T-helper 17 cell (primary cell): ENCODE measurements at places on chromosomes 16 and 17.

DNA sequence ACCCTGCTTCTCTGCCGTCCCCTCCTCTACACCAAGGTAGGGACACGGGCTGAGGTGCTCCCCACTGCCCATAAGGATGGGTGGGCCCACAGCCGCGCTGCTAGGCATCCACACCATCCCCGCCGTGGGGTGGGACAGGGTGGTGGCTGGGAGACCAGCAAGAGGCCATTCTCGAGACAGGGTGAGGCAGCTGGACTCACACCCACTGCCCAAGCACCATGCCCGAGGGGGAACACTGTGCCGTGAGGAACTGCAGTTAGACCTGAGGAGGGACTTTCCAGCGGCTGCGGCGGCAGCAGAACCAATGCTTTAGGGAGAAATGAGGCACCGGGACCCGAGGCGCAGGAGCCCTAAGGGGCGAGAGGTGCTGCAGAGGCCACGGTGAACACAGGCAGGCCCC, 13.3 kb downstream of the PKD1 start:
- DNase-seq: no peak

- DNase-seq: no peak
Observed at GRCh38 chr17:54903375-54903774, 2.7 kb downstream of the TOM1L1 start.

DNA sequence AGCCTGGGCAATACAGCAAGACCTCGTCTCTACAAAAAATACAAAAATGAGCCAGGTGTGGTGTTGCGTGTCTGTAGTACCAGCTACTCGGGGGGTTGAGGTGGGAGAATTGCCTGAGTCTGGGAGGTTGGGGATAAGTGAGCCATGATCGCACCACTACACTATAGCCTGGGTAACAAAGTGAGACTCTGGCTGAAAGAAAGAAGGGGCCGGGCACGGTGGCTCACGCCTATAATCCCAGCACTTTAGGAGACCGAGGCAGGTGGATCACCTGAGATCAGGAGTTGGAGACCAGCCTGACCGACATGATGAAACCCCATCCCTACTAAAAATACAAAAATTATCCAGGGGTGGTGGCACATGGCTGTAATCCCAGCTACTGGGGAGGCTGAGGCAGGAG, 10.5 kb upstream of the GRB2 start:
- no peak for DNase-seq

DNA sequence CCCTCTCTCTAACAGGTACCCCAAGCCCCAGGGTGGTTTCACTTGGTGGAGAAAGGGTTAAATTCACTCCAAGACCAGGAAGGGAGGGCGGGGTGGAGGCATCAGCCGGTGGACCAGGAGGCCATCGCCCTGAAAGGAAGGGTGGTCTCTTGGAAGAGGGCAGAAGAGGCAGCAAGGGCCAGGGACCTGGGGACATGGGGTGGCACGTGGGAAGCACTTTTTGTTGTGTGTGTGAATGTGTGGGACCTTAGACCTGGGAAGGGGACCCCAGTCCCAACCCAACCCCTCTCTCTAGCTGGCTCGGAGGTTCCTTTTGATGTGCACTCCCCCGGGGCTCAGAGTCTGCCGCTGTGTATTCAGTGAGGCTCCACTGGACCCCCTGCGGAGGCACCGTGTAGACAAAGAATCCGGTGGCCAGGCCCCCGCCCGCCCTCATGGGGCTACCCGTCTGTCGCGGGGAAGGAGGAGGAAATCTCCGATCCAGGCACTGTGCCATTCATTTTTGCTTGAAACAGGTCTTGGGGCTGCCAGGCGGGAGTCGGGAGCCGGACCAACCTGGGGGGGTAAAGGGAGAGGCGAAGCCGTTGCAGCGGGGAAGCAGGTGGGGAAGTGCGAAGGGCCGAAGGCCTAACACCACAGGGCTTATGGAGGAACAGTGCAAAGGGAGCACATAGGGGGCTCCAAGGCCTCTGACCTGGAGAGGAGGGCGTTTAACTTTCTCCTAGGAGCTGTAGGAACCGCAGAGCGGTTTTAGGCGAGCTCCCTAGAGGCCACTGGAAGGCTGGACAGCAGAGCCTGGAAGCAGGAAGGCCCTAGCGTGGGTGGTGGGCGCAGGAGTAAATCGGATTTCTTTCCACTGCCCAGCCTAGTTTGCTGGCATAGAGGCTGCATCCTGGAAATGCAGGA, 3.2 kb upstream of the WNT3 start:
- DNase-seq: no peak

GRCh38 chr16:53872248-53873221, 168.6 kb downstream of the FTO start:
- no peak for DNase-seq

DNA sequence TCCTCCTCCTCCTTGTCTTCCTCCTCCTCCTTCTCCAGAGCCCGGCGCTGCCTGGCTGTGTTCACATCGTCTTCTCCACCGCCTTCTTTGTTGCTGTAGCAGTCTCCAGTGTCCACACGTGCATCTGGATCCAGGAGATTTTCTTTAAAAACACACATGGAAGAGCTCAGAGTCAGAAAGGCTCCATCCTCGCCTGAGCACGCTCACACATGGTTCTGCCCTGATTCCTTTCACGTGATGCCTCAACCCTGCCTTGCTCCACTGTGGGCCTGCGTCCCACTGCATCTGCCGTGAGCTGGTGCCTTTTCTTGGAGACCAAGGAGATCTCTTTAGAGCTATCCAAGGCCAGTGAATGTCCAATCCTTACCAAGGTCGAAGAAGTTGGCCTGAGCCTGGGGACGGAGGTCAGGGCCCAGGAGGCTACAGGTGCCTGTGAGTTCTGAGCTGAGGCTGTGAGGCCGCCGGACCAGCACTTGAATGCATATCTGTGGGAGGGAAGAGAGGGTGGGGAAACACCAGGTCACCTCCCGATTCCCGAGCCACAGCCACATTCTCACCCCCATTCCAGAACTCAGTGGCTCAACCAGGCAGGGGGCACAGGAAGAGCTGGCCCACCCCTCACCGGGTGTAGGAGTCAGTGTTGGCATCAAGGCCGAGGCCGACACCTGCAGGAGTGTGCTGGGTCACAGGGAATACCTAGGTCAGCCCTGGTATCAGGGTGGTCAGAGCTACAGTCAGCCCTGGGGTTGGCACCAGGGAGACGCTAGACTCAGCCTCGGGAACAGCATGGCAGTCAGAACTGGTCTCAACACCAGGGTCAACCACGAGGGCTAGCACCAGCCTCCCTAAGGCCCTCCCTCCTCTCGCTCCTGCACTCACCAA, 37.6 kb downstream of the HASPIN start:
- DNase-seq: no peak

GRCh38 chr16:17375461-17376304, 95.1 kb downstream of the XYLT1 start:
- DNase-seq: no peak

- no peak for DNase-seq
Observed at GRCh38 chr16:31410082-31410481, 16.9 kb downstream of the ITGAD start.

DNA sequence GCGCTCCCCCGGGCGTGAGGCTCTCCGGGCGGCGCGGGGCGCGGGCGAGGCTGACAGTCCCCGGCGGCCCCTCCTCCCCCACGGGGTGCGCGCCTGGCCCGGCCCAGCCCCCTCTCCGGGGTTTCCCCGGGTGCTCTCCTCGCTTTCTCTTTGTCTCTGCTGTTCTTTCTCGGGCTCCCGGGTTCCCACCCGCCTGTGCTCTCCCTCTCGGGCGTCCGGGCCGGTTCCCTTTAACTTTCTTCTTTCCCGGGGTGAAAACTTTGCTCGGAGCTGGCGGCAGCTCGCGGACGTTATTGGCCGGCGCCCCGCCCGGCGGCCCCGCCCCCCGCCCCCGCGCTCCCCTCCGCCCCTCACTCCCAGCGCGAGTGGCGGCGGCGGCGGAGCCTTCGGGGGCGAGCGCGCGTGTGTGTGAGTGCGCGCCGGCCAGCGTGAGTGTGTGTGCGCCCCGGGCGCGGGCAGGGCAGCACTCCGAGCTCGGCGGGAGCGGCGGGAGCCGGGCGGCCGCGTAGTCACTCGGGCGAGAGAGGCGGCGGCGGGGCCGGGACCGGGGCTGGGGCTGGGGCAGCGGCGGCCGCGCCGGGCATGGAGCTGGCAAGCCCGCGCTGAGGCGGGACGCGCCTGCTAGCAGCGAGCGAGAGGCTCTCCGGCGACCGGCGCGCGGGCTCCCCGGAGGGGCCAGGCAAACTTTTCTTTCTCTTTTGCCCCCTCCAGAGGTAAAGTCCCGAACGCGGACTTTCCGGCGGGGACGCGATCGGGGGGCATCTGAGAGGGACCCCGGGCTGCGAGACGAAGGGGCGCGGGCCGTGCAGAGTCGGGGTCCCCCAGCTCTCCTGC, at the start of gene NTN1:
NTN1 (plus strand) TSS at position 353 of the 834 bp plus-strand sequence. CDS start 864 bp downstream, outside the sequence.
- DNase-seq: peak; percentile 58

DNA sequence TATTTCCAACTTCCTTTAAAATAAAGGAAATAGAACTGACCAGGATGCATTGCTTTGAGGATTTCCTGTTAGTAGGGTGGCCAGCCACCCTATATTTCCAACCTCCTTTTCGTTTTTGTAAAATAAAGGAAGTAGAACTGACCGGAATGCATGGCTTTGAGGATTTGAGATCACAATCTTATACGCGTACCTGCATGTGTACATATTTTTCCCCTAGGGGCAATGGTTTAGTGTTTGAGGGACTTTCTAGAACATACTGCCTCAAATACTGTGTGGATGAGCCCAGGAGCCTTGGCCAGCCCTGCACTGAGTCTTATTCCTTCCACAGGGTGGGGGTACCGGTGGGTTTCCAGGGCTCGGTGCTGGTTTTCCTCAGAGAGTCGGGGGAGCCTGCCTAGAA, 25.6 kb downstream of the MAPK8IP3 start:
- no peak for DNase-seq

DNA sequence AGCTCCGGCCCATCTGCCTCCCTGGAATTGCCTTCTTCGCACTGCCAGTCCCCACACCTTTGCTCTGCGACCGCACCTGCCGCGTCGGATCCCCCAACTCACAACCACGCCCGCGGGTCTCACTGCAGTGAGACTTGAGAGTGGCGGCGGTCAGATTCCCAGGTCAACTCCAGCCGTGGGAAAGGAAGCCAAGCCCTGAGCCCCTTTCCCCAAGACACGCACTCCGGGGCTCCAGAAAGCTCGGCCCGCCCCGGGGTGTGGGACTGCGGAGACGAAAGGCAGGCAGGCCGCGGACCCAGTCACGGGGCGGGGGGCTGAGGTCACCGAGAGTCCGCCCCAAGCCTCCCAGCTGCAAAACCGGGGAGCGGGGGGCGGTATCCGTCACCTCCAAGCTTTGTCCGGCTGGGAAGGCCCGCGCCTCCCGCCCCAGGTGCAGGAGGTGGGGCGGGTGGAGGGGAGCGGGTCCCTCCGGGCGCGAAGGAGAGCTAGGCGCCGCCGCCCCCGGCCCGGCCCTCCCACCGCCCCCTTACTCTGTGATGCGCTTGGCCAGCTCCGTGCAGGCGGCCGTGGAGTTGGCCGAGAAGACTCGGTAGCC, 615 bp downstream of the PRPSAP1 start:
- DNase-seq: no peak

- DNase-seq: no peak
Observed at GRCh38 chr16:2806286-2806685, 8.0 kb downstream of the PRSS41 start.

DNA sequence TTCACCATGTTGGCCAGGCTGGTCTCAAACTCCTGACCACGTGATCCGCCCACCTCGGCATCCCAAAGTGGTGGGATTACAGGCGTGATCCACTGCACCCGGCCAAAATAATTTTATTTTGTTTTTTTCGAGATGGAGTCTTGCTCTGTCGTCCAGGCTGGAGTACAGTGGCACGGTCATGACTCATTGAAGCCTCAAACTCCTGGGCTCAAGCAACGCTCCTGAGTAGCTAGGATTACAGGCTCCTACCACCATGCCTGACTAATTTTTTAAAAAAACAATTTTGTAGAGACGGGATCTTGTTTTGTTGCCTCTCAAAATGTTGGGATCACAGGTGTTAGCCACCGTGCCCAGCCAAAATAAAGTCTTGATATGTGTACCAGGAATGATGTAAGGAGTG, 2.4 kb upstream of the TTLL6 start:
- no peak for DNase-seq

DNA sequence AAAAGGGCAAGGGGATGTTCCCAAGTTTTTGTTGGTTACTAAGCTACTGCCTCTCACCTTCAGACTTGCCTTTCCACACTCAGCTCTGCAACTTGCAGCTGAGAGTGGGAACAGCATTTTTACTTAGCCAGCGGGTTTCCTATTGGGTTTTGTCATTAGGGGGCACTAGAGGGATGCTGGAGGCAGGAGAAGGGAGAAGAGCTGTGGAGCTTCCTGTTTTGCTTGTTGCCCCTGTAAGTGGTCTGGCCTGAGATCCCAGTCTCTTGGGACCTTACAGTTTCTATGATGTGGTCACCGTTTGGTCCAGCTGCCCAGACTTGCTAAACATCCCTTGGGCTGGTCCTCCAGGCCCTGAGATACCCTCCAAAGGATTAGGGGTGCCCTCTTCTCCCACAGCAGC, 209.6 kb upstream of the NLRP1 start:
- DNase-seq: no peak

DNA sequence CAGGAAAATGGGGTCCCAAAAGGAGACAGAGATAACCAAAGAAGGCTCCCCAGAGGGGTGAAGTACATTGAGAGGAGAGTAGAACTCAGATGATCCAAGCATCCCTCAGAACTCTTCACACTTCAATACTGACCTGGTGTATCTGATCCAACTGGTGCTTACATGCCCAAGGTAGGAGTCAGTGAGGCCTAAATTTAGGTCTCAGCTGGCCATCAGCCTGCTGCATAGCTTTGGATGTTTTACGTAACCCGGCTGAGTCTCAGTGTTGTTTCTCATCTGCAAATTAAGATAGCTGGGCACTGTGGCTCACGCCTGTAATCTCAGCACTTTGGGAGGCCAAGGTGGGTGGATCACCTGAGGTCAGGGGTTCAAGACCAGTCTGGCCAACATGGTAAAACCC, 11.6 kb upstream of the GOSR2 start:
- DNase-seq: no peak

DNA sequence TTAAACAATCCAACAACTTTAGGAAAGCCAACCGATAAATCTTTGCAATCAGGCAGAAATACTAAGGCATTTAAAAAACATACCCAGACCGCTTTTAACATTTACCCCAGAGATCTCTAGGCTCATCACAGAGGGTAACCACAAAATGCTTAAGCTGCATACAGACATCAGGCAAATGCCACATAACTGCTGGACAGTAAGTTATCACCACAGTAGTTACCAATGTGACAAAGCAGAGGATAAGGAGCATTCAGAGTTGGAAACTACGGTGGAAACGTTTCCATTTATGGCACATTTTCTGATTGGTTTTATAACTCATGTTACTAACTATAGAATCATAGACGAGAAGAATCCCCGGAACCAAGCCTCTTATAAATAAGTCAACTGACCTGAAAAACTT, 77.5 kb downstream of the KANSL1 start:
- DNase-seq: no peak

DNA sequence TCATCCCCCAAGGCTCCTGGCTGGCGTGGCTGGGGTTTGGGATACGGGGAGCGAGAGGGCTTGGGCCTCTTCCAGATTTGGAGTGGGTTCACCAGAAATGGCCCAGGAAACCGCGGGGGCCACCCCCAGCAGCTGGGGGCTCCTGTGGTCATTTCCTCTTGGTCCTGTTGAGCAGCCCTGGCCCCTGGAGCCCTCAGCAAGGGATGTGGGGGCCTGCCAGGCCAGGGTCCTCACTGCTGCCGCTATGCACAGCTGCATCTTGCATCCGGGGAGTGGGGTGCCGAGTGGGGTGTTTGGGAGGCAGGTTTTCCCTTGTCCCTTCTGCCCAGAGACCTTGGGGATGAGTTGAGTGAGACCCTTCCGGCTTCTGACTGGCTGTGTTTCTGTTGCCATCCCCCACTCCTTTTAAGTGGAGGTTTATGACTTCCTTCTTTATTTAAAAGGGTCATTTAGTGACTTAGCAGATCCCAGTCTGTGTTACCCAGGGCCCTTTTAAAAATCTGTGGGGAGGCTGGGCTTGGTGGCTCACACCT, 319.8 kb downstream of the SEC14L1 start:
- no peak for DNase-seq

- DNase-seq: no peak
Observed at GRCh38 chr17:35866341-35866950, 2.2 kb downstream of the HEATR9 start.
